Activated CD4-positive, alpha-beta memory T cell treated with anti-CD3 and anti-CD28 coated beads for 36 hours (primary cell): ENCODE measurements at places on chromosomes 1 and 21.
A peak's percentile ranks its signal among the peaks of the same experiment; 100 is the strongest.

- DNase-seq, result no peak
These were observed 5.7 kb downstream of the AHDC1 start for GRCh38 chr1:27598295-27598687.

GRCh38 chr1:203656796-203657747 is 30.4 kb downstream of the ATP2B4 start:
- no peak for DNase-seq

DNA sequence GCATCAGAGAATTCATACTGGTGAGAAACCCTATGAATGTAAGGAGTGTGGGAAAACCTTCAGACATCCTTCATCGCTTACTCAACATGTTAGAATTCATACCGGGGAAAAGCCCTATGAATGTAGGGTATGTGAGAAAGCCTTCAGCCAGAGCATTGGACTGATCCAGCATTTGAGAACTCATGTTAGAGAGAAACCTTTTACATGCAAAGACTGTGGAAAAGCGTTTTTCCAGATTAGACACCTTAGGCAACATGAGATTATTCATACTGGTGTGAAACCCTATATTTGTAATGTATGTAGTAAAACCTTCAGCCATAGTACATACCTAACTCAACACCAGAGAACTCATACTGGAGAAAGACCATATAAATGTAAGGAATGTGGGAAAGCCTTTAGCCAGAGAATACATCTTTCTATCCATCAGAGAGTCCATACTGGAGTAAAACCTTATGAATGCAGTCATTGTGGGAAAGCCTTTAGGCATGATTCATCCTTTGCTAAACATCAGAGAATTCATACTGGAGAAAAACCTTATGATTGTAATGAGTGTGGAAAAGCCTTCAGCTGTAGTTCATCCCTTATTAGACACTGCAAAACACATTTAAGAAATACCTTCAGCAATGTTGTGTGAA is 12.8 kb downstream of the ZFP69B start:
- no peak for DNase-seq

- DNase-seq, result no peak
These were observed at the start of gene CD1C for GRCh38 chr1:158289811-158290210. Gene CD1C (plus strand): TSS chr1:158289923. CDS start chr1:158290065, 142 bp downstream.

- DNase-seq, result no peak
These were observed 198.2 kb upstream of the APP start for GRCh38 chr21:26368591-26369320.

DNA sequence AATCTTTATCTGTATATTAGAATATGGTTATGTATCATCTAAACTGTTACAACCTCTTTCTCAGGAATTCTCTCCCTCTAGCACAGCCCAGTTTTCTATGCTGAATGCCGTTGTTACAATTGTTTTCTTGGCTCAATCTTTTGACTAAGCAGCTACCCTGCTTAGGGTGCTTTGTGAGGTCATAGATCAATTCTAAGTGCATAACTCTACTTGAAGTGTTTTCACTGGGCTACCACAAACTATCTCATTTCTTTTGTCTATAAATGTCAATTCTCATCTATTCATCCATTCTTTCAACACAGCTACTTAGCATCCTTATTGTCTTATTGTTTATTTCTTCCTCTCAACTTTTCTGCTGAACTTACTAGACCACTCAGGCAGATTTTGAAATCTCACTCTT is 77.1 kb downstream of the CEP350 start:
- no peak for DNase-seq

- DNase-seq, result peak; percentile 8
These were observed 24.8 kb downstream of the SLC2A1 start for GRCh38 chr1:42933610-42934491.

- DNase-seq, result no peak
These were observed 126.7 kb downstream of the HMCN1 start for GRCh38 chr1:185860859-185861258.

- DNase-seq, result no peak
These were observed 391 bp upstream of the KIAA1614 start for GRCh38 chr1:180912211-180912800.

DNA sequence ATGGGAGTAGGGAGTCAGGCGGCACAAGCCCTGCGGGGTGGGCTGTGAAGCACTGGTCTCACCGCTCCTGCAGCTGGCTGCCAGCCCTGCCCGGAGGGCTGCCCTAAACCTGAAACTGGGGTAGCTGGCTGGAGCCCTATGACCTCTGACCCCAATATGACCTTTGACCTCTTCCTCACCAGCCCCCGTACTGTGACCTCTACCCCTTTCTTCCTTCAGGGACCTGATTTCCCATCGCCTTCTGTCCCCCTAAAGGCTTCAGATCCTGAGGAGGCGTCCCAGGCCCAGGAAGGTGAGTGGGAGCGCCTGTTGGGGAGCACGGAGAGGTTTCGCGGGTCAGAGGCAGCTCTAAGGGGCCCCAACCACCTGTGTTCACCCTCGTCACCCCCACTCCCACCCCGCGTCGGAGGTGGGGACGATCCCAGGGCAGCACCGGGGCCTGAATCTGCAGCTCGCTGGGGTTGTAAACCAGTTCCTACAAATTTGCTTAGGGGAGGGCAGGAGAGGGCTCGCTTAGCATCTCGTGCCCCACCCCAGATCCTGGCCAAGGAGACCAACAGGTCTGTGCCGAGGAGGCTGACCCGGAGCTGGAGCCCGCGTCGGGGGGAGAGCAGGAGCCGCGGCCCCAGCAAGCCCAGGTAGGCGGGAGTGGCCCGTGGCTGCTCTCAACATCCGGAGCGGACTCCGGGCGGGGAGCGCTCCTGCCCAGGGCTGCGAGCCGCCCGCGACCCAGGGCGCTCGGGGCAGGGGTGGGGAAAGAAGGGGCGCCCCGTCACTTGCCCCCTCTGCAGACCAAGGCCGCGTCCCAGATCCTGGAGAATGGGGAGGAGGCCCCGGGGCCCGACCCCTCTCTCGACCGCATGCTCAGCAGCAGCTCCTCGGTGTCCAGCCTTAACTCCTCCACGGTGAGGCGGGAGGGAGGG is 7.3 kb downstream of the SYTL1 start:
- peak; percentile 32 for DNase-seq

DNA sequence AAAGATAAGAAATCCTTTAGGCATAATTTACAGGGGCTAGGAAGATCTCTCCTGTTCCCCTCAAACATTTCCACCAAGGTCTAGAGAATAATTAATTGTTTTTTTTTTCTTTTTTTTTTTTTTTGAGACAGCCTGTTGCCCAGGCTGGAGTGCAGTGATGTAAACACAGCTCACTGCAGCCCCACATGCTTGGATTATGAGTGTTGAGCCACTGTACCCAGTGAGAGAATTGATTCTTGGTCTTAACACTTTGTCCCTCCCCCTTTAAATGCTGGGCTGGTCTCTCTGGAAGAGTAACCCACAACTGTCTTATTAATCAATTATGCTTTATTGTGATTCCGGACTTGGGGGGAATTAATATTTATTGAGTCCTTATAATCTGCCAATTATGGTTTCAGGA is 33.4 kb downstream of the ATF3 start:
- DNase-seq, result no peak

DNA sequence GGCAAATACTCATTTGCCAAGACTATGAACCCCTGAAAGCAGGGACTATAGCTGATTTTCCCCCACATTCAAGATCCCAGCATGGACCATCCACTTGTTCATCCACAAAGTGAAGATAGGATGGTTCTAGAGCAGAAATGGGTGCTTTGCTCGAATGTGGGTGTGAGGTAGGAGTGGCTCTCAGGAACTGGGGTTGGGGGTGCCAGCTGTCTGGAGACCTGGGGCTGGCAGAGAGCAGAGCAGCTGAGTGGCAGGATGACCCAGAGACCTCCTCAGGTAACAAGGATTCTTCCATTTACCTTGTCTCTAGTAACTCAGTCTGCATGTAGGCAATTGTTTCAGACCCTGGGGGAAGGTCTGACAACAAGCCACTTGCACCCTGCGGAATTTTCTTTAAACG is 6.0 kb downstream of the S100A9 start:
- DNase-seq, result no peak

DNA sequence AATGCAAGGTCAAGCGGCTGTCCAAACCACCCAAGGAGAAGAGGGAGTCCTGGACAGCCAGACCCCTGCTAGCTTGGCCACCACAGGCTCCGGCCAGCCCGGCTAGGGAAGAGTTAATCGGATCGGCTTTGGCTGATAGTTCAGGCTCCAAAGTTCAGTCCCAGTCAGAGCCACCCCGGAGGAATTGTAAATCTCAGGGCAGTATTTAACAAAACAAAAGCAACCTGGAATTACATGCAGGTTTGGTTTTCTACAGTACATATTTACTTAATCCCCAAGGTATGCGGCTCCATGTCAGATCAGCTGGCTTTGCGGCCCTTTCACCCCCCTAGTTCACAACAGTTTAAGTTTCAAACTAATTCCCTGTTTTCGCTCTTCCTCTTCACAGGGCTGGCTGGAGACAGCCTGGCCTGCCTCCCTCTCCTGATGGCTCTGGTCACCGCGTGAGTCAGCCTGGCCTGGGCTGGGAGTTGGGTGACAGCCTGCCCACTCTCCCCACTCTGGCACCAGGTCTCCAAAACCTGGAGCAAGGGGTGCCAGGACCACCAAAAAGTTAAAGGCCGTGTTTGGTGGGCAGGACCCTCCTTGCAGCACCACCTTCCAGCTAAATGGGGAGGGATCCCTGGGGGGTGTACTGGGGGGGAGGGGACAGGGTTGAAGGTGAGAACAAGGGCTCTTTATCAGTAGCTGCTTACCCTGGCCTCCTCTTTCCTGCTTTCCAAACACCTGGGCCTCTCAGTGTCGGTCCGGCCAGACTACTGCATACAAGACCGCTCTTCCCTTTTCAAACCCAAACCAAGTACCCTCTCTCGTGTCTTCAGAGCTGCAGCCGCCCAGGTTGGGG is 1.9 kb downstream of the DHRS3 start:
- no peak for DNase-seq

GRCh38 chr1:193086342-193086741 is 18.9 kb downstream of the GLRX2 start:
- no peak for DNase-seq

GRCh38 chr1:1079408-1080121 is 5.5 kb upstream of the RNF223 start:
- peak; percentile 54 for DNase-seq

DNA sequence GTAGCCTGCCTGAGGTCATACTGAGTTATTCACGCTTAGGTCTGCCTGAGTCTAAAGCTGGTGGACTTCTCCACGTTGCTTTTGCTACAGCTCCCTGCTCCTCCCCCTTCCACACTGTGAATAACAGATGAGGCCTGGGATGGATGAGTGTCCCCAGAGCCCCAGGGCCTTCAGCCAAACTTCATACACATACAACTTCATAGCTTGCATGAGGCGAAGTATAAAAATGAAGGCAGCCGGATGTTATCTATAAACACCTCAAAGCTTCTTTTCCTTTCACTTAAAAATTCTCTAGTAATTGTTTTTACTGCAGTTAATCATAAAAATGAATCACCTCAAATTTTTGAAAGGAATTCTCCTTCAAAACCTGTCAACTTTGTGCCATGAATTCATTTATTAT is 70.2 kb downstream of the DAB1 start:
- no peak for DNase-seq

GRCh38 chr1:101330427-101331130 is 93.8 kb downstream of the S1PR1 start:
- no peak for DNase-seq

DNA sequence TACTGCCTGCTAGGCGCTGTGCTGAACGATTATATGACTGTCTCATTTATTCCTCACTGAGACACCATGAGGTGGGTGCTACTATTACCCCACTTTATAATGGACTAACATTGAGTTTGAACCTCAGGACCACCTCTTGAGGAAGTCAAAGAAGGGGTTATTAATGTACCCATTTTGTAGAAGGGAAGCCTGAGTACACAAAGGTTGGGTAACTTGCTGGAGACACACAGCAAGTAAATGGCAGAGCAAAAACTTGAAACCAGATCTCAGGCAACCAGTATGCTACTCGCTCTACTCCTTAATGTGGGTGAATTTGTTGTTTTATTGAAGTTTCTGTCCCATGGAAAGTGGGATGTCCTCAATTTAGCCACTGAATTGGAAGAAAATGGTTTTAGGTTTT is 30.1 kb downstream of the KCNA10 start:
- DNase-seq, result no peak

- no peak for DNase-seq
These were observed 123.8 kb upstream of the TMEM51 start for GRCh38 chr1:15029786-15030185.

GRCh38 chr1:208105756-208106155 is 138.4 kb downstream of the PLXNA2 start:
- DNase-seq, result no peak

- no peak for DNase-seq
These were observed 132.9 kb upstream of the GJB5 start for GRCh38 chr1:34621916-34622315.

GRCh38 chr1:112335351-112335750 is 60.7 kb upstream of the CTTNBP2NL start:
- DNase-seq, result no peak

GRCh38 chr1:151012684-151013471 is 4.6 kb downstream of the PRUNE1 start:
- no peak for DNase-seq

DNA sequence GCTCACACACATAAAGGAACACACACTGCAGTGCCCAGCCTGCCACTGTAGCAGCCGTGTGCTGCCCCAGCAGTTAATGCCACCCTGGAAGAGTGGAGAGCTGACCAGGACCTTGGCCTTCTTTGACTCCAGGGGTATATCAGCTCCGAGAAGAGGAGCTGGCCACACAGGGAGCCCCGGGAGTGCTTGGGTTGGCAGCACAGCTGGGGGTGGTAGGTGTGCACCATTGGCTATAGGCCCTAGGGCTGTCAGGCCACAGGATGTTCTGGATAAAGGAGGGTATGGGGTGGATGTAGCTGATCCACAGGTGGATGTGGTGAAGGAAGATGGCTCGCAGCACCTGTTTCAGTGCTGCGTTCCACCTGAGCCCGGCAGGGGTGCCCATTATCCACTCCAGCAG is 640.5 kb downstream of the PLPP3 start:
- no peak for DNase-seq

GRCh38 chr1:163970151-163970550 is 588.8 kb upstream of the PBX1 start:
- no peak for DNase-seq

DNA sequence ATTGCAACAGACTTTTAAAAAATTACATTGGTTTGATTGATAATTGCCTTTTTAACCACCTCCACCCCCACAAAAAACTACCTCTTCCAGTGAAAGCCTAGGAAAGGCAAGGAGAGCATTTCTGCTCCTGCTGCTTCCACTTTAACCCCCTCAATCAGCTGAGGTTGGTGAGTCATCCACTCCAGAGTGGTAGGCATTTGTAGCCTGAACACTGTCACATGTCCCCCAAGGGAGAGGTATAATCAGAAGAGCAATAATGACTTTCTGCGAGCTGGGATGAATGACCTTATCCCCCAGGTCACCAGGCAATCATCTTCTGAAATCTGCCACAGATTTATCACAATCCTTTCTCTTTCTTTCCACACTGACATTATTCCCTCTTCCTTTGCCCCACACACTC is 126.6 kb upstream of the CAMK1G start:
- no peak for DNase-seq
